ENCODE measurements at places on chromosomes 13 and 19.

GRCh38 chr19:35260694-35261304 is 8.0 kb upstream of the USF2 start:
- no peak for DNase-seq

- no peak for DNase-seq
Observed at GRCh38 chr13:44566601-44567000, 9.5 kb downstream of the TSC22D1 start.

GRCh38 chr13:73800011-73800410 is 334.2 kb downstream of the KLF12 start:
- no peak for DNase-seq

- no peak for DNase-seq
Observed at GRCh38 chr13:113417836-113418721, 35.2 kb downstream of the ADPRHL1 start.

DNA sequence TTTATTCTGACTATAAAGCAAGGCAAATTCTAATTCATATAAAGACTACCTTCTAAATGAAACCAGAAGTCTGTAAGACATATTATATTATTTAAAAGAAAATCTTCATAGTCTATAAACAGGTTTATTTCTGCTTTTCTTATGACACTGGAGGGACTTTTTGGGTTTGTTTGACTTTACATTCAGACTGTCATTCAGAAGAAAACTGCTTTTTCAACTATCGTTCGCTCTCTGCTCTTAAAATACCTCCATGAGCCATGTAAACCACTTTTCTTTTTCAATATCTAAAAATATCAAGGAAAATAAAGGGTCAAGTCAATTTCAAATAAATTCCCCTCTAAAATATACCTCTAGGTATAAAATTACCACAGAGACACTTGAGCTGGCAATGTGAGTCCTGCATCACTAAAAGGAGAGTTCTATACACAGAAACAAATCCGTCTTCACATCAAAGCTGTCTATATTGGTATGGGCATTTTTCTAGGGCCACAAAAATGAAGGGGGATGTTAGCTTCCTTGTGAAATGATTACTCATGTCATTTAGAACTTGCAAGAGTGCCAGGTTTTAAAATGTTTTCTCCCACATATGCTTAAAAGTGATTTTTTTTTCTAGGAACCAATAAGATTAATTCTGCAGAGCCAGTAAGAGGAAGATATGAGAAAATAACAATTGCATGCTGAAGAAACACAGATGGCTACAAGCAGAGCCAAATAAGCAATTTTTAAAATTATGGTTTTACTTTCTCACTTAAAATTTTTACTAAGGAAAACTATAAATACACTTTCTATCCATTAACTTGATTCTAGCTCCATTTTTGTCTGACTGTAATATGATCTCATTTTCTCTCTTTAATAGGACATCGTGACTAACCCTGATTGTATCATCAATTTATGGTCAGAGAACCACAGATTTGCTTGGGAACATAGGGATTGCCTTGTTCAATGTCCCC is 181.8 kb downstream of the TBC1D4 start:
- no peak for DNase-seq

- no peak for DNase-seq
Observed at GRCh38 chr13:32639502-32640105, 53.4 kb downstream of the PDS5B start.

DNA sequence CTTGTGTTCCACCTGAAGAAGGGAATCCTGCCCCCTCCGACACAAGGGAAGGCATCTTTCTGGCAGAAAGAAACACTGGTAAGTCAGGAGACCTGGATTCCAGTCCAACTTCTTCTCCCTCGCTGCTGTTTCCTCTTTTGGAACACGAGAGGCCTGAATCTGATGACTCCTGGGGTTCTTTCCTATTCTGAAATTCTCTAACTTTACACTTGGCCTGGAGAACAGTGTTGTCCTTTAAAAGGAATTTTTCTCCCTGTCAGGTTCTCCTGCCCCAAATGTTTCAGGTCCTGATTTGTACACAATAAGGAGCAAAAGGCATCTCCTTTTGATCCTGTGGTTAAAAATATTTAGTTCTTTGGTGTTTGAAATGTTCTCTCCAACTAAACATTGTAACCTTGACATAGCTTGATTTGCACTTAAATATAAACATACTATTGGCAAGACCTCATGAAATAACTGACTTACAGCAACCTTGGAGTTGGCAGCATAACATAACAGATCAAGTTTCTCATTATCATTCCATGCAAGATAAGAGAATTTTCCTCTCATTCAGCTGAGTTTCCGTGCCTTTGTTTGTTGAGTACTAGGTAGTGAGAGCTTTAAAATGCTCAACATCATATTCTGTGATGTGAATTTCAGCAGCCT is 244.8 kb downstream of the COG6 start:
- no peak for DNase-seq

- DNase-seq: no peak
Observed at GRCh38 chr19:34642241-34642640, 34.7 kb downstream of the SCGB2B2 start.

- DNase-seq: no peak
Observed at GRCh38 chr19:31054430-31054829, 294.8 kb downstream of the TSHZ3 start.

- DNase-seq: no peak
Observed at GRCh38 chr13:65600702-65601101, 1629.4 kb downstream of the PCDH9 start.

GRCh38 chr19:49421039-49421877 is 2.0 kb downstream of the PTH2 start:
- no peak for DNase-seq

- no peak for DNase-seq
Observed at GRCh38 chr19:33231511-33231910, 5.9 kb upstream of the SLC7A10 start.

DNA sequence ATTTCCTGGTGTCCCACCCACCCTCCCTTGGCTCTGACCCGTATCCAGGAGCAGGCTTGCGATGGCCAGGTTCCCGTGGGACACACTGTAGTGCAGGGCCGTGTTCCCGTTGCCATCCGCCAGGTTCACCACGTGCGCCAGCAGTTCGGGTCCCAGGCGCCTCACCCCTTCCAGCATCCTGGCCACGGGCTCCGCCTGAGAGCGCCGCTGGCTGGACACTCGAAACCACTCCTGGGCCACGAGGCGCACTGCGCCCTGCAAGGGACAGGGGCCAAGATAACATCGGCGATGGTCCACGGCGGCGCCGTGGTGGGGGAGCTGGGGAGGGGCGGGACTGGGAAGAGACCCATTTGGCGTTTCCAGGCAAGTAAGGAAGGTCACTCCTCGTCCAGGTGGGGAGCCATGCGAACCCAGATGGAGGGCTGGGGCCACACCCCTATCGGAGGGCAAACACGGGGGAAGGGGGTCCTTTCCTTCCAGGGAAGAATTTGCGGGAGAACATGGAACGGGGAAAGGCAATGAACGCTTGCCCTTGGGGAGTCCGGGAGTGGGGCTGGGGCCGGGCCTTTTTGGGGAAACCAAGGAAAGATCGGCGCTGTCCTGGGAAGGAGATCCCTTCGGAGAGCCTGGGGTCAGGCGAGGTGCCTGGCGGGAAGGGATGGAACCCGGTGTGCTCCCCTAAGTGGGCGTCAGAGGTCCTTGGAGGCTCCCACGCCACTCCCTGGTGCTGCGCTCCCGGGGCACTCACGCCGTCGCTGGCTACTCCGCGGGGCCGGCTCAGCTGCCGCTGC is 9.9 kb downstream of the KANK3 start:
- DNase-seq: no peak

DNA sequence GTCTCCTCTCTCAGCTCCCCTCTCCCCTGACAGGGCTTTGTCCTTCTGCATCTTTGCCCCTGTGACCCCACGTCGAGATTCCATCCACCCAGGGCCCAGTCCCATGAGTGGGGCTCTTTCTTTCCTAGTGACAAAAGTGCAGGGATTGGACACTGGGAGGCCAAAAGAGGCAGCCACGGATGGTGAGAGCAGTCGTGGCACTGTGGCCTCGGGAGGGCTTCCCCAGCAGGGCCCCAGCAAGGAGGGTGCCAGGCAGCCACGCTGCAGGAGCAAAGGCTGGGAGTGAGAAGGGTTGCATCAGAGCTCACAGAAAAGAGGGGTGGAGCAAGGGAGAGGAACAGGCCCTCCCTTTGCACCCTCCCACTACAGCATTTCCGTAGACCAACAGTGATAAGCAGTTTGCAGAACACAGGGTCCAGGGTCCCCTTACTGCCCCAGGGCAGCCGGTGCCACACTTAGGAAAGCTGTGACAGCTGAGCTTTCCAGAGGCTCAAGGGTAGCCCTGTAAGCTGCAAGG is 4.9 kb downstream of the ZSCAN1 start:
- no peak for DNase-seq

GRCh38 chr13:101121608-101122007 is 294.7 kb downstream of the NALCN start:
- no peak for DNase-seq

- no peak for DNase-seq
Observed at GRCh38 chr19:55459950-55460657, 1.3 kb downstream of the ISOC2 start.

GRCh38 chr19:48489608-48490216 is 20.5 kb downstream of the CYTH2 start:
- peak; percentile 21 for DNase-seq

GRCh38 chr13:53638040-53638439 is 609.4 kb downstream of the OLFM4 start:
- DNase-seq: no peak

- no peak for DNase-seq
Observed at GRCh38 chr13:19967621-19968020, 9.1 kb downstream of the ZMYM2 start.

- no peak for DNase-seq
Observed at GRCh38 chr19:29763196-29763595, 48.1 kb upstream of the C19orf12 start.

DNA sequence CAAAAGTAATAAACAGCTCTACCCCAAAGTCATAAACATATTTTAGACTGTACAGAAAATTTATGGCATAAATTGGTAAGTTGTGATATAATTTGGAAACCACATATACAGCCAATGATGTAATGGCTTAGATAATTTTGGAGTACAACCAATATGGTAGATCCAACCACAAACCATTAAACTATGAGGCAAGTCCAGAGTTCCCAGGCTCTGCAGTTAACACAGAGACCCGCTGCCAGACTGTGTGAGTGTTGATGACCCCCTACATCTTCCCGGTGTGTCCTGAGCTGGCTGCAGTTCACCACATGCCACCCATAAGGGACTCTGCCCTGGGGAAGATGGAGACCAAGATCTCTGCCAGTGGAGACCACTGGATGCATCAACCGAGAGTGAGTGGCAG is 9.9 kb upstream of the SERPINE3 start:
- no peak for DNase-seq

DNA sequence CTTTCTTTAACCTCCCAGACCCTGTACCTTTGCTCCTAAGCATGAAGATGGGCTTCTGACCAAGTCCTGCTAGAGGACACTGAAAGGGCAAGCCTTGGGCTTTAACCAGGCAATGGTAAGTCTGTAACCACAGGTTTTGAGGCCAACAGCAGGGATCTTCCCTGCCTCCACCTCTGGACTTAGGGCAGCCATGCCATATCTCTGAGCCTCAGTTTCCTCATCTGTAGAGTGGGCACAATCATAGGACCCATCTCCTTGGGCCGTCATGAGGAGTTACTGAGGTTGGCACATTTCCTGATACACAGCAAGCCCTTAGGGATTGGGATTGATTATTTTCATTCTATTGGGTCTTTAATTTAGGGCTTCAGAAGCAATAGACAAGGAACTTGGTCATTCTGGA is 14.7 kb downstream of the KLK1 start:
- no peak for DNase-seq

DNA sequence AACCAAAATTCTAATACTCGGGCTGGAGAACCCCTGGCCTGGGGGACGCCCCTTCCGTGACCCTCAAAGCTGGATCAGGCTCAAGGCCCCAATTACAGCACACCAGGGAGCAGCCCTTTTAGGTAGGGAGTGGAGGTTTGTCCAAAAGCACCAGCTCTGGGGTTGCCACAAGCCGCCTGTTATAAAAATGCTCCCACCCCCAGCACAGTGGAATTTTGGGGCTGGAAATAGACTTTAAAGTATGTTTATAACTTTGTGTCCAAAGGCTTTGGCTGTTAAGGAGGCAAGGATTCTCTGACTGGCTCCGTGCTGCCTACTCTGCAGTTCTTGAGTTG is 564 bp upstream of the GMIP start:
- no peak for DNase-seq

DNA sequence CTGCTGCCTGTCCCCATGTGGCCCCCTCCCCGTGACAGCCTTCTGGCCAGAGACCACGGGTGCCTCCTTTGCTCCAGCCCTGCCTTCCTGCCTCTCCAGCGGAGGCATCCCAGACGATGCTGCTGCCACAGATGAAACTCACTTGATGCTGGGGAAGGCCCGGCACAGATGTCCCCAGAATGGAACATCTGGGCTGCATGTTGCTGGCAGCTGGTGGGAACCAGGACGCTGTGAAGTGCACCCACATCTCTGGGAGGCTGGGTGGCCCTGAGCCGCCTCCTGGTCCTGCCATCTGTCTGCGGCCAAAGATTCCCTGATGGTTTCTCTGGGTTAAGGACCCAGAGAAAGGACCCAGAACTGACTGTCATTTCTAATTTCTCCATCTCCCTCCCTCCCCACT is 51.9 kb upstream of the PTPRS start:
- DNase-seq: no peak

DNA sequence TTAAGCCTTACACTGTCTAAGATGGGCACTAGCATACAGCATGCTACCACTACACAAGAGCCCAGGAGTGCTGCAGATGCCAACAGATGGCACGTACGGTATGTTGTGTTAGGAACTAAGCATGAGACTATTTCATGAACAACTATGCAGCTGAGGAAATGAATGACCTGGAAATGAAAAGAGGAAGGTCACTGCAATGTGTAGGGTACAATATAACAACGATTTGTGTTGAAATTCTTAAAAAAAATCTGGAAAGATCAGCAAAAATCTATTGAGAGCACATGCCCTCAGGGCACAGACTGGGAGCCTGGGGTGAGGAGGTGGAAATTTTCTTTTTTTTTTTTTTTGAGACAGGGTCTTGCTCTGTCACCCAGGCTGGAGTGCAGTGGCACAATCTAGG is 14.4 kb downstream of the HAUS8 start:
- DNase-seq: no peak

- no peak for DNase-seq
Observed at GRCh38 chr19:54489766-54490165, 12.9 kb upstream of the LAIR2 start.

DNA sequence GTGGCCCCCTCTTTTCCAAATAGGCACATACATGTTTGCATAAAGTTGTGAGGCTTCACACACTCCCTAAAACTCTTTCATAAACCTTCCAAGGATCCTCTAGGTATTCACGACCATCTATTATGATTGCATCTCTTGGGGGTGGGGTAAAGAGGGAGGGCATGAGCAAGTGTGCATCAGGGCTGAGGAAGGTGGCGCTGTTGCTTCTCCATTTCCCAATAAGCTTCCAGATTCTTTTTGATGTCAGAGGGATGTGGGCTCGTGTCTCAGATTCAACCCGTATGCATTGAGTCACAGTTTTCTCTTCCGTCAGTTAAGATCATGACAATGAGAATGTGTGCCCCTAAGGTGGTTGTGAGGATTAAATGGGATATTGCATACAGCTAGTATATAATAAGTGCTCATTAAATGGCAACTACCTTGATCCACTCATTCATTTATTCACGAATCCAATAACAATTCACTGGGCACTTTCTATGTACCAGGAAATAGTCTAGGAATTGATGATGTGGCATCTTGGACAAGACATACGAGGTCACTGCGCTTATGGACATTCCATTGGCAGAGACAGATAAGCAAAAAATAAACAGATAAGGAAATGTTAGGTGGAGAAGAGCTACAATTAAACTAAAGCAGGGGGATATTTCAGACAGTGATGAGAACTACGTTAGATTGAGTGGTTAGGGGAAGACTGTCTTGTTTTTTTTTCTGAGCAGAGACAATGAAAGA is 10.3 kb downstream of the CYP2B6 start:
- DNase-seq: no peak
